ENCODE measurements at places on chromosomes 13 and 19.

DNA sequence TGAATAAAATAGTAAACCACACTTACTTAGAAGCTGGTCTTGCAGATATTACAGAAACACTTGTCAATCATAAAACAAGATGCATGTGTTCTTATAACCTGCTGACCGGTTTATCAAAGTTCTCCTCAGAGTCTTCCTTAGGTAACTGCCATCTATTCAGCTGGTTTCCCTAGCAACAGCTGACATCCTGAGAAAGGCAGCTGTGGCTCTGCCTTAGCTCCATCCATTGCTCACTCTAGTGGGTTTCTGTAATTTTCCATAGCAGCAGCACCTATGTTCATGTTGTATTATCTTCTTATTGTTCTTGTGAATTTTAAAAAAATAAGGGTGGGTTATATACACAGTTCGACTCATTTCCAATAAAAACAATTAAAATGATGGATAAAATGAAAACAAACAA, 87.8 kb downstream of the RAP2A start:
- no peak for DNase-seq

GRCh38 chr13:77489566-77490337, 45.8 kb upstream of the SCEL start:
- no peak for DNase-seq

DNA sequence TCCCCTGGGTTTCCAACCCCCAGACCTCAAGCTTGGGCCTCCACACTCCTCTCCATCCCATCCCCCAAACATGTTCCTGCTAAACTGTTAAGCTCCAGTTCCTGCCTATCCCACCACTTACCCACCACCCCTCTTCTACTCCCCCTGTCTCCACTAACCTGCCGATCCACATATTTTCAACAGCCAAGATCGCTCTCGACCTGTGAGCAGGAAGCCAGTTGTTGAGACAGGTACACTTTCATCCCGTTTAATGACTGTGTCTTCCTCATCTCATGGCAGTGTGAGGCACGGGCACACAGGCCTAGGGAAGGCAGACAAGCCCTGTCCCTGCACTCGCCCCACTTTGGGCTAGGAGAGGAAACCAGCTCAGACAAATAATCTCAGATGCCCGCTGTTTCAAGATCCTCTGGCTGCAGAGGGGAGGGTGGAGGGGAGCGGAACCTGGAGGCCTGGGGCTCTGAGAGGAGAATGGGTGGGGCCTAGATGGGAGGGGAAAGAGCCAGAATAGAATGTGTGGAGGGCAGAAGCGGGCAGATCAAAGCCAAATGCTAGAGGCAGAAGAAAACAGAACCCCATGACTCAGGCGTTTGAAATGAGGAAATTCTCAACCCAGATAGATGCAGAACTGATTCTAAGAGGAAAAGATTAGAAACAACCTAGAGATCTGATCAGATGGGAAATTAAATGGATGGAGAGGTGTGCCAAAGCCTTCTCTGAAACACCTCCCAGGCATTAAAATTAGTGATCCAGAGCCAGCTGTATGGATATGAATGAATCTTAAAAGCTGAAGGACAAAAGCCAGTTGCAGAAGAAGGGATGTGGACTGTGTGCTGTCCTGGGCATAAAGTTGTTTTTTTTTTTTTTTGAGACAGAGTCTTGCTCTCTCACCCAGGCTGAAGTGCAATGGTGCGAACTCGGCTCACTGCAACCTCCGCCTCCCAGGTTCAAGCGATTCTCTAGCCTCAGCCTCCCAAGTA, 16.9 kb upstream of the CYP2S1 start:
- DNase-seq, result peak; percentile 88

GRCh38 chr13:112962396-112962795, 6.6 kb upstream of the MCF2L start:
- DNase-seq, result no peak

GRCh38 chr19:18698321-18699167, 15.1 kb downstream of the CRTC1 start:
- peak; percentile 19 for DNase-seq

DNA sequence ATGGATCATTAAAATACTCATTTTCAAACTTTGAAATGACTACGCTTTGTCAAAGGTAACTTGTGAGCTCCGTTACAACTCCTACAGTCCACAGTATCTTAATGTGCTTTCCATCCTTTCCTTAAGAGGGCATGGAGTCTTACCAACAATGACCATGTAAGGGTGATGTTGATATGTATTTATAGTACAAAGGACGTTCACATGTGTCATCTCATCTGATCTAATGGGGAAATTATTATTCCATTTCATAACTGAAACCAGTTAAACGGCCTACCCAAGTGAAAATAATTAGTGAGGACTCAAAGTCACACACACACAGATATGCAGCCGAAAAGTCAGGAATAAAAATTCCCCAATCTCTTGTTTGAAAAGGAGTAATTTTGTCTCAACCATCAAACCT, 9.6 kb downstream of the USP12 start:
- no peak for DNase-seq

Data from choroid plexus epithelial cell (primary cell).